Breast epithelium (tissue), 4 donors: ENCODE measurements at places on chromosomes 3 and 15. TPM values are rescaled to one million over a fixed set of nuclear protein-coding genes. Genes with fewer than 3 reads are reported as not detected.

DNA sequence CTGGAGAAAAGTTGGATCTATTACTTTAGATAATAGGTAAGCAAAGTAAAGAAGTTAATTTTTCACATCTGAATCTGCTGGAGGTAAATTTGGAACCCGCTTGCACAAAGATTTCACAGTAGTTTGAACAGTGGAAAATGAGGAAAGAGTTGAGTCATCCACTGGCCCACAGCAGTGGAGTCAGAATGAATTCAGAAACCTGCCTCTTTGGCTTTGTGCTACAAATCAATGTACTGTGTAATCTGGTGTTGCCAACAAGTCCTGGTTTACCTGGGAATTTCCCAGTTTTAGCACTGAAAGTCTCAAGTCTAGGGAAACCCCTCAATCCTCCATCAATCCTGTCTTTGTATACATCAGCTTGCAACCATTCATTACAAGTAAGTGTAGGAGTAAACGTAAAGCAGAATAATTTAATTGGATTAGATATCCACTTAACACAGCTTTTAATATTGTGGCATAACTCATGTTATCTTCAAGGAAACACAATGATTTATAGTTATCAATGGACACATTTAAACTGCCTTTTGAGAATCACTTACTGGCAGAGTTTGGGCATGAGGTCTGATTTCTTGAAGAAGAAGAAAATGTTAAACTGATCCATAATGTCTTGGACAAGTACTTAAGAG, 100.6 kb downstream of the DCLK3 start:
- no peak overlapping the region for H3K27ac ChIP-seq
- H3K36me3 ChIP-seq, result no peaks in the 10 kb centered on the region
- no peaks in the 10 kb centered on the region for H3K4me1 ChIP-seq
- H3K27me3 ChIP-seq, result no peaks in the 10 kb centered on the region

GRCh38 chr3:36837089-36837488, 72.7 kb upstream of the DCLK3 start:
- no peaks in the 10 kb centered on the region for H3K27me3 ChIP-seq
- no peaks in the 10 kb centered on the region for H3K4me1 ChIP-seq
- no peak overlapping the region for H3K27ac ChIP-seq
- H3K4me3 ChIP-seq, result no peak overlapping the region

GRCh38 chr3:38232701-38233100, 32.9 kb upstream of the SLC22A13 start:
- H3K36me3 ChIP-seq, result peaks cover 7% of the 10 kb centered on the region
- H3K4me1 ChIP-seq, result no peaks in the 10 kb centered on the region
- DNase-seq, result no peak
- no peaks in the 10 kb centered on the region for H3K27me3 ChIP-seq
- no peak overlapping the region for H3K4me3 ChIP-seq
- H3K27ac ChIP-seq, result no peak overlapping the region

- no peak for DNase-seq
- H3K4me1 ChIP-seq, result no peaks in the 10 kb centered on the region
- no peaks in the 10 kb centered on the region for H3K27me3 ChIP-seq
These were observed 231.4 kb upstream of the WNT5A start for GRCh38 chr3:55718521-55718921.

DNA sequence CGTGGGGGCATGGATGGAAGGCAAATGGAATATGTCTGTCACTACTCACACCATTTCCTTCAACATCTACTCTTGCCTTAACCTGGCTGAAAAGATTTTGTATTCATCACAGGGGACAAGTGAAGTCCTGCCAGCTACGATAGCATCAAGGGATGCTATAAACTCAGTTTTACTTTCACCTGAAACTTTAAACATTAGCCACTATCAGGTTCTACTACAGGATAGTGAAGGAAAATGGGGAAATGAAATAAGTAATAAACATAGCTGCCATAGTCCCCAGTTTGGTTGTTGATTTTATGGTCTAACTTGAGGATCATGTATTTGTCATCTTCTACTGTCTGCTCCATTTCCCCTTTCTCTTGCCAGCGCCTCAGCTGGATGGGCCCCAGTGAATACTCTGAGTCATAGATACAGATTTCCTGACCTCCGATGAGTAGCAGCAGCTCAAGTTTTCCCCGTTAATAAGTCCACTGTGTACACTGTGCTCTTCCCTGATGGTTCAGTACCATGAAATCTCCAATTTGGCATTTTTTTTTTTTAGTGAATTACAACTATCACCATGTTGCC, 338.2 kb upstream of the SLCO3A1 start:
- no peaks in the 10 kb centered on the region for H3K4me1 ChIP-seq
- peak; percentile 26 for DNase-seq
- no peak overlapping the region for H3K4me3 ChIP-seq
- H3K27me3 ChIP-seq, result no peaks in the 10 kb centered on the region
- H3K36me3 ChIP-seq, result no peaks in the 10 kb centered on the region

GRCh38 chr3:178714925-178715832, 178.9 kb downstream of the KCNMB2 start:
- no peaks in the 10 kb centered on the region for H3K27me3 ChIP-seq
- no peak overlapping the region for H3K4me3 ChIP-seq
- no peaks in the 10 kb centered on the region for H3K36me3 ChIP-seq
- no peaks in the 10 kb centered on the region for H3K4me1 ChIP-seq
- no peak for DNase-seq
- no peak overlapping the region for H3K27ac ChIP-seq

- H3K4me1 ChIP-seq, result peaks cover 11% of the 10 kb centered on the region
- no peaks in the 10 kb centered on the region for H3K36me3 ChIP-seq
- DNase-seq, result peak; percentile 17
- peak overlapping the region; percentile 94 for H3K27ac ChIP-seq
- H3K4me3 ChIP-seq, result no peak overlapping the region
These were observed 101.7 kb downstream of the DAPK2 start for GRCh38 chr15:63944681-63944955.

DNA sequence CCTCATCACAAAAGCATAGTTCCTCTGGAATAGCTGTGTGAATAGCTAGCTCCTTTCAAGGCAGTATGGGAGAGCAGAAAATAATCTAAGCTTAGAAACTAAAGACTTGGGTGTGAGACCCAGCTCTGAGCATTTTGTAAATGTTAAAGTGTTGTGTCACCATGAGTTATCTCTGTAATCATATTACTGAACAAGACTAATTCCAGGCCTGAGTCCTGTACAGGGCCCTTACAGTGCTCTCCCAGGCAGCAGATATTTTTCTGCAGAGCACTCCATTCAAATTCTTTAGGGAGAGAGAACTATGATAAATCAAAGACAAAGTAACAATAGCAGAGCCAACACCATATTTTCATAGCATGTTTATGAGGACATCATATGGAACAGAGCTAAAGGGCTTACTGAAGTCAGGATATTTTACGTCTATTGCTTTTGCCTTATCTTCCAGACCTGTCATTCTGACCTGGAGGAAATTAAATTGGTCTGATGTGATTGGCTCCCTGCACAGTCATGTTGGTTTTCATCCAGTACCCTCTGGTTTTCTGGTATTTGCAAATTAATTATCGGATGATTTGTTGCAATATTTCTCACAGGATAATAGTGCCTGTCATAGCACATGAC, 172.6 kb upstream of the PPP2R3A start:
- H3K4me1 ChIP-seq, result no peaks in the 10 kb centered on the region
- no peak overlapping the region for H3K27ac ChIP-seq
- no peak overlapping the region for H3K4me3 ChIP-seq
- no peaks in the 10 kb centered on the region for H3K36me3 ChIP-seq

- no peaks in the 10 kb centered on the region for H3K27me3 ChIP-seq
- no peak overlapping the region for H3K27ac ChIP-seq
- DNase-seq, result no peak
- H3K4me3 ChIP-seq, result no peak overlapping the region
- H3K4me1 ChIP-seq, result no peaks in the 10 kb centered on the region
These were observed 73.6 kb downstream of the ZNF621 start for GRCh38 chr3:40598338-40598737.

DNA sequence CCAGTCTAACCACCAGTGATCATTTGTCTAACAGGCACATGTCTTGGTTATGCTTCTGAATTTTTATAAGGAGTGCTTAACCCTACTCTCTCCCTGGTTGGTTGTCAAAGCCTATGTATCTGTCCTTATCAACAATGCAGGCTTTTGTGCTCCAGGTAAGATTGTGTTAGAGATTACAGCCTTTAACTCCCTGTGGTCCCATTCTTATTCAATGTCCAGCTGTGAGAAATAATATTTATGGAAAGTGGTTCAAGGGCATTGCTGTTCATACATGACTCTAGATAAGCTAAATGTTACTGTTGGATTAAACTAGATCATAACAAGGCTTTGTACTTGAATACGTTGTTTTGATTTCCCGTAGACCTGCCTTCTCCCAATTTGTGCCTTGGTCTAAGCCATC, 146.1 kb upstream of the TSC22D2 start:
- H3K27me3 ChIP-seq, result no peaks in the 10 kb centered on the region
- no peaks in the 10 kb centered on the region for H3K36me3 ChIP-seq
- no peak for DNase-seq
- no peak overlapping the region for H3K27ac ChIP-seq
- no peaks in the 10 kb centered on the region for H3K4me1 ChIP-seq
- H3K4me3 ChIP-seq, result no peak overlapping the region

DNA sequence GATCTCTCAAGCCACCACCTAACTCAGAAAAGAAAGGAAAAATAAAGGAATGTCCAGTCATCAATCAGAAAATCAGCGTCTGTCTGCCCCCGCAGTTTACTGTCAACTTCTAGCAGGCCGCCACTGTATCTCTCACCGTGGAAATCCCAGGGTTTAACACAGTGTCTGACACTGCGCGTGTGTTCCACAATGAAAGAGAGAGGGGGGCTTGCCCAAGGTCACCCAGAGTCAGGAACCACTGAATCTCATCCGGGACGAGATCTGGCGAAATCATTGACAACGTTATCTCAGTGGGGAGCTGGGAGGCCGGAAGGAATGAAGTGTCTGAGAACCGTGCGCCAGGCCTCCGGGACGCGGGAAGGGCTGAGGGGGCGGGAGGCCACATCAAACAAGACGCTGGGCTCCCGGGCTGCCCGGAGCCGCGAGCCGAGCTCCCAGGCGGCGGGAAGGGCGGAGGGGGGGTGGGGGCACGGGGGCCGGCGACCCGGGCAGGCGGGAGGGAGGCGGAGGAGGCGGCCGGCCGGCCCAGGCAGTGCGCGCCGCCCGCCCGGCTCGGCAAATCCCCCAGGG, 2.2 kb upstream of the HES1 start:
- peak overlapping the region; percentile 89 for H3K4me3 ChIP-seq
- H3K4me1 ChIP-seq, result peaks cover 8% of the 10 kb centered on the region
- DNase-seq, result peak; percentile 55
- peak overlapping the region; percentile 99 for H3K27ac ChIP-seq
- no peaks in the 10 kb centered on the region for H3K27me3 ChIP-seq

GRCh38 chr3:122233101-122233952, 49.9 kb downstream of the CASR start:
- H3K27ac ChIP-seq, result no peak overlapping the region
- no peaks in the 10 kb centered on the region for H3K27me3 ChIP-seq
- no peak for DNase-seq

DNA sequence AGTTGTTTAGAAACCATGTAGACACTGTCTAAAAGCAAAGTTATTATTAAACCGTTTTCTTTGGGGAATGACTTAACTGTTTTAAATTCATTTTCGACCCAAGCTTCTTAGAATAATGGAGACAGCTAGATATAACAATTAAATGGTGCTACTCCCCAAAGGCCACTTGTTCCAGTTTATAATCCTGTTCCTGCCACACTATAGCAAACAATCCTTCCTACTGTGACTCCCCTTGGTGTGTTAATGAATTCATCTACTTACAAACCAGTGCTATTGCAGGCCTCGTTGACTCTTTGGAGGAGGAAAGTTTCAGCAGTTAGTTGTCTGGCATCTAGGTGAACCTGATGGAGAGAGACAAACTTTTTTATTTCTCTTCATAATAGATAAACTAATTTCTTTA, 25.2 kb upstream of the CLSTN2 start:
- no peak for DNase-seq
- no peaks in the 10 kb centered on the region for H3K4me1 ChIP-seq
- H3K27me3 ChIP-seq, result no peaks in the 10 kb centered on the region
- H3K27ac ChIP-seq, result no peak overlapping the region
- no peak overlapping the region for H3K4me3 ChIP-seq

- DNase-seq, result no peak
- no peak overlapping the region for H3K27ac ChIP-seq
- H3K27me3 ChIP-seq, result no peaks in the 10 kb centered on the region
- H3K4me3 ChIP-seq, result no peak overlapping the region
- no peaks in the 10 kb centered on the region for H3K4me1 ChIP-seq
These were observed 129.8 kb downstream of the SLC9A9 start for GRCh38 chr3:143718463-143718862.

DNA sequence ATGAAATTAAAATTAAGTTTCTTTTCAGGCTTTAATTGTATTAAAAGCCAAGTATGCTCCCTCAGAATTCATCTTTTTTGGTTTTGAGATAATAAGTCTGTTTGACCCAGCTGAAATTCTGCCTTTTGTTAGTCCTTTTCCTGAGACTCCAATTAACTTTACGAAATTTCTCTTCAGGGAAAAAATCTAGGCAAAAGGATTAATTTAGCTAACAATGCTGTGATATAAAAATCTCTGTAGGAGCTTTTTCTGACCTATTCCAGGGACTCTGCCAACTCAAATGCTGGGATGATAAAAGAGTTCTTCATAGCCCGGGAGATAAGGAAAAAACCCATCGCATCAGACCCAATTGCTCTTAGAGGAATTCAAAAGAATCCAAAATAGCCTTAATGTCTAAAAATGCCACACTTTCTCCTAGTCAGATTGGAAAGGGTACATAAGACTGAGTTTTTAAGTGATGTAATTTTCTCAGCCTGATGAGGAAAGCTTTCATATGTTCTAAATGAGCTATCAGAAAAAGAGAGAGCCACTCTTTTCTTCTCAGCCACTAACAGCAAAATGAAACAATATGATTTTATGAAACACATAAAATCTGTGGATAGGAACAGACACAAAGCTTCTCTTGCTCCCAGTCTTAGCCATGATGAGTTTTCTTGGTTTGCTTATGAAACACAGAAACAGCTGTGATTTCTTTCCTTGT, 405.1 kb downstream of the ROBO1 start:
- H3K27me3 ChIP-seq, result no peaks in the 10 kb centered on the region
- no peak overlapping the region for H3K27ac ChIP-seq
- no peaks in the 10 kb centered on the region for H3K36me3 ChIP-seq
- DNase-seq, result no peak
- H3K4me1 ChIP-seq, result no peaks in the 10 kb centered on the region

DNA sequence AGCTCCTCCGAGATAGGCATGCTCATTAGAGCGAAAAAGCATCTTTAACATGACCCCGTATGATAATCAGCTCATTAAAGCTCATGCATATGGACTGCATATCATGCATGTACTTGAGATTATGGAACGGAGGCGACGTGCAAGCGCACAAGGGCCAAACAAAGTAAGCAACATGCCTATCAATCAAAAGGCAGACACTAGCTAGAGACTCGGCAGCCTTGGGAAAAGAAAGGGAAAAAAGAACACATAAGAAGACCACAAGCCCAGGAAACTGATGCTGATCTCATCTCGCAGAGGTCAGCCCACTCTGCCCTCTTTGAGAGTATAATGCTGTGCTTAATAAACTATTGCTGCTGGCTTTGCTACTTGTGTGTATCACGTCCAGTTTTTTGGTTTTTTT, 2.6 kb upstream of the ACOX2 start:
- peaks cover 15% of the 10 kb centered on the region for H3K4me1 ChIP-seq
- no peak overlapping the region for H3K27ac ChIP-seq
- no peaks in the 10 kb centered on the region for H3K27me3 ChIP-seq
- H3K36me3 ChIP-seq, result no peaks in the 10 kb centered on the region
- DNase-seq, result no peak
- no peak overlapping the region for H3K4me3 ChIP-seq

The CD96 gene
- total RNA-seq, result 1.4 TPM

The GOLGA6L26 gene
- total RNA-seq, result not detected

The LSAMP gene
- 1.6 TPM for total RNA-seq

The ACOX2 gene
- 12.1 TPM for total RNA-seq

The INTS14 gene
- 34.6 TPM for total RNA-seq

The PDCD10 gene
- 79.6 TPM for total RNA-seq

The MUSTN1 gene
- 6.9 TPM for total RNA-seq

The SLC22A13 gene
- total RNA-seq, result not detected

The KBTBD13 gene
- total RNA-seq, result 0.15 TPM
